ENCODE measurements at places on chromosomes 1 and 21.

GRCh38 chr1:96488777-96489176 is 232.8 kb upstream of the PTBP2 start:
- DNase-seq, result no peak

DNA sequence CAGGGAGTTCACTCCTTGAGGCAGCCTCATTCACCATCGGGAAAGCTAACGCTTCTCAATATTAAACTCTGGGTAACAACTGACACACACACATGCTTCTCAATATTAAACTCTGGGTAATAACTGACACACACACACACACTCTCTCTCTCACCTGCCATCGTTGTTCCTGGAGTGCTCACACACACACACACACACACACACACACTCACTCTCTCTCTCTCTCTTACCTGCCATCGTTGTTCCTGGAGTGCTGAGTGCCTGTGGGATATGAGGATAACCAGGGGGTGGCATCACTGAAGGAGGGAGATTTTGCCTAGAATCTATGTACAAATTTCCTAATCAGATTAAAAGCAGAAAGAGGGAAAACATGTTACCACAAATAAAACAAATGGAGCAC is 17.1 kb upstream of the GUCA2A start:
- DNase-seq, result no peak

DNA sequence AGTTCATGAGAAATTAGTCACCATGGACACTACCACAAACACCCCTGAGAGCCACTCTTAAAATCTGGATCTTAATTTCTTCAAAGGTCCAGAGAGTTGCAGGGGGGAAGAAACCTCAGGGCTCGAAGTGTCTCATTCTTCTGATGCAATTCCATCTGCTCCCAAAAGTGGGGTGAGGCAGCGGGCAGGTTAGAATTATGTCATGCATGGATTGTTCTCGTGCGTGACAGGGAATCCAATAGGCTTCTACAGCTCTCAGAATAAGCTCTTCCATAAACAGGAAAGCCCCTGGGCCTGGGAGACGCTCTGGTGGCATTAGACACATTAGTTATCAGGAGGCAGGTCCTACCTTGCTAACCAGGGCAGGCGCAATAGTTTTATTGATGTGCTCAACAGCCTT is 8.4 kb downstream of the ENO1 start:
- no peak for DNase-seq

GRCh38 chr1:94596260-94596659 is 54.7 kb upstream of the F3 start:
- DNase-seq, result no peak

GRCh38 chr1:94650301-94650700 is 108.7 kb upstream of the F3 start:
- DNase-seq, result no peak

DNA sequence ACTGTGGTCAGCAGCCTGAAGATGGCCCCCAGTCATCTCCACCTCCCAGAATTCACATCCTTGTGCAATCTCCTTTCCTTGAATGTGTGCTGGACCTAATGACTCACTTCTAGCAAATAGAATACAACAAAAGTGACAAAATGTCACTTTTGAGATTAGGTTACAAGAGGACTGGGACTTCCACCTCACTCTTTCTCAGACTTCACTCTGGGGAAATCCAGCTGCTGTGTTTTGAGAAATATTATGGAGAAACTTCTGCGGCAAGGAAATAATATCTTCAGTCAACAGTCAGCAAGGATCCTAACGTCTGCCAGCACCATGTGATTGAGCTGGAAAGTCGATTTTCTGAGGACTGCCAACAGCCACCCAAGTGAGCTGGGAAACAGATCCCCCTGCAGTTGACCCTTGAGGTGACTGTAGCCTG is 70.5 kb upstream of the GADD45A start:
- DNase-seq, result no peak

Measured in neural progenitor cell (in vitro differentiated cells).